CD14-positive monocyte (primary cell): ENCODE measurements at places on chromosomes 13 and 19.

DNA sequence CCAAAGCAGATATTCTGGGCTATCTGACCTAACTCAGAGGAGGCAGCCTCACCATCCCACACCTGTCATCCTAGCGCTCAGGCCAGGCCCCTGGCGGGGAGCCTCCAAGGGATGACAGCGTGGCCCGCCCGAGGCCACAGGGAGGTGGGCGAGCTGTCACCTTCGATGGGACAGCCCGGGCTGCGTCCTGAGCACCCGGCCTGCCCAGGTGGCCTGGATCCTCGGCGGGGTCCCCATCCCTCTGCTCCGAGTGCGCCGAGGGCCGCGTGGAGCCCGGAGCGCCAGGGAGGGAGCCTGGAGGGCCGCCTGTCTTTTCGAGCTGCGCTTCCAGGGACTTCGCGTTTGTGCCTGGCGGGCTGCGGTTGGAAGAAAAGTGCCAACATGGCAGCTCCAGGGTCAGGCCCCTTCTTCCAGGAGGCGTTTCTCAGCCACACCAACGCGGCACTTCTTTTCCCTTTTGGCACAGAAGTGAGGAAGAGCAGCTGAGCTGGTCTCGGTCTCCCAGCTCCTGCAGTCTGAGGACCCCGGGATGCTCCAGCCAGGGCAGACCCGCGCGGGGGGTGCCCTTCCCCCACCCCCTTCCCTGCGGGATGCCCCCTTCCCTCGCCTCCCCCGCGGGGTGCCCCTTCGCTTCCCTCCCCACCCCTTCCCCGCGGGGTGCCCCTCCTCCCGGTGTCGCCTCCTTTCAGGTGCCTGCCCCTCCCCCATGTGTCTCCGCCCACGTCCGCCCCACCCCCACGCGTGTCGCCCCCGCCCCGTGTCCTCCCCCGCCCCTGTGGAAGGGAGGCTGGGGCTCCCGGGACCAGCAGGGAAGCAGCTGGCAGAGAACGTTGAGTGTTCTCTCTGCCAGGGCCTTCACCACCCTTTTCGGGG is 42.3 kb downstream of the GJA3 start:
- DNase-seq: no peak

DNA sequence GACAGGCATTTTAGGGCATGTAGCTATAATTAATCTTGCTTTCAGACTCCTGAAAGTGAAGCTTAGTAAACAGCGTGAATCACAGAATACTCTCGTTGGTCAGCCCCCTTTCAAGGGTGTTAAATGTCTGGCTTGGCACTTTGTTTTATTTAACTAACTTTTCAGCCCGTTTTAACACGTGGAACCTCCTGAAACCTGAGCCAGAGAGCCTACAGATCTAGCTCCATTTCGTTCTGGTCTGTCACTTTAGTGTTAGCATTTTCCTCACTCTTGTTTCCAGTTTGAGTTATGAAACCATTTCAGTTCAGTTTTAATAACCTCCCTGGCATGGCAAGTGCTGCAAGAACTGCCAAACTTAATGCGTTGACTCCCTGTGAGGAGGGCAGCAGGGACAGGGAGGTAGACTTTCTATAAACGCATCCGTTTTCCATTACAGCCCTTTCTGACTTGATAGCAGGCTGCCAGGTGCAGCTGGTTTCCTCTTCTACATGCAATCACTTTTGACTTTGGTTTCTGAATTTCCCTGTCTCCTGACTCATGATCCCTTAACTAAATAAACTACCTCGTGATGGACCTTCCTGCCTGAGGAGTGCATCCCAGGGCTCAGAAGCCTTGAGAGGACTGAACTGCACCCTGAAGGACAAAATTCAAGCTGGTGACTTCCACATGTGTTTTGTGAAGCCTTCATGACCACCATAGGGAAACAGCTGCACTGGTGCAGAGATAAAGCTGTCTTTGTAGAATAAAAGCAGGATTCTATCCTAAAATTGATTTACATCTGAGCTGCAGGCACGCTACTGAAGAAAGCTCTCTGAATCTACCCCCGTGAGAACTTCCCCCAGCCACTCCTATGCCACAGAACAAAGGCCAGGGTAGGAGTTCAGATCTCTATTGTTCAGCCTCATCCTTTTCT is 192.6 kb downstream of the DLEU7 start:
- no peak for DNase-seq

GRCh38 chr13:91904597-91904996 is 506.2 kb downstream of the GPC5 start:
- no peak for DNase-seq

DNA sequence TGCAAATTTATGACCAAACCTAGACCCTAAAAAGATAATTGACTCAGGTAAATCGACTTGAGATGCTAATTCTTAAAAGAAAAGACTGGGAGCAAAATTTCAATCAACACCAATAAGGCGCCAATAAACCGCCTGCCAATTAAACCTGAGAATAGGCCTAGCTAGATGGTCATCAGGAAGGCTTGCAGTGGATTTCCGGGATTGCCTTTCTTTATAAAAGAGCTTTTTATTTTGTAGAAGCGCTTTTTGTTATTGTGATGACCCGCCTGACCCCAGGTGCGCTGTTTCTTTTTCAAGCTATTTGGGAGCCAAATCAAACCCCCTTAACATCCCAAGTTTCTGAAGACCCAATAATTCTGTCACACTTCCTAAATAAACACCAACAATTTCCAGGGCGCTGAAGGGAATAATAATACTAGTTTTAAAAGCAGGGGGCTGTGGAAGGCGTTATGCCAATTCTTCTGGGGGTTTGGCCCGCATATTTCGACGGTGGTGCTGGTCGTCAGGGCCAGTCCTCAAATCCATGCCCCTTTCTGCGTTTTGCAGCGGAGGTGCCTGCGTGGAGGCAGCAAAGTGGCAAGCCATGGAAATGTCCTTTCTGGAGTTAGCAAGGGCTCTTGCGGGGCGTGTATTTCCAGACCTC is 2.9 kb upstream of the ZIC5 start:
- no peak for DNase-seq
